ENCODE measurements at places on chromosomes 5 and 9. TPM values are rescaled to one million over a fixed set of nuclear protein-coding genes. Genes with fewer than 3 reads are reported as not detected.

GRCh38 chr5:149152317-149152746 lies 11.0 kb downstream of the ABLIM3 start:
- DNase-seq, result peak; percentile 41

DNA sequence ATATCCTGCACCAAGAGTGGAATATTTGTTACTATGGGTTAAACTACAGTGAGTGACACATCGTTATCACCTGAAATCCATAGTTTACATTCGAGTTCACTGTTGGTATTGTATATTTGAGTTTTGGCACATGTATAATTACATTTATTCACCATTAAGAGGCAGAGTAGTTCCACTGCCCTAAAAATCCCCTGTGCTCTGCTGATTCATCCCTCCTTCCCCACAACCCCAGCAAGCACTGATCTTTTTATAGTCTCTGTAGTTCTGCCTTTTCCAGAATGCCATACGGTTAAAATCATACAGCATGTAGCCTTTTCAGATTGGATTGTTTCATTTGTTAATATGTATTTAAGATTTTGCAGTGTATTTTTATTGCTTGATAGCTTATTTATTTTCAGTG lies 495.2 kb downstream of the DIRAS2 start:
- DNase-seq, result no peak

DNA sequence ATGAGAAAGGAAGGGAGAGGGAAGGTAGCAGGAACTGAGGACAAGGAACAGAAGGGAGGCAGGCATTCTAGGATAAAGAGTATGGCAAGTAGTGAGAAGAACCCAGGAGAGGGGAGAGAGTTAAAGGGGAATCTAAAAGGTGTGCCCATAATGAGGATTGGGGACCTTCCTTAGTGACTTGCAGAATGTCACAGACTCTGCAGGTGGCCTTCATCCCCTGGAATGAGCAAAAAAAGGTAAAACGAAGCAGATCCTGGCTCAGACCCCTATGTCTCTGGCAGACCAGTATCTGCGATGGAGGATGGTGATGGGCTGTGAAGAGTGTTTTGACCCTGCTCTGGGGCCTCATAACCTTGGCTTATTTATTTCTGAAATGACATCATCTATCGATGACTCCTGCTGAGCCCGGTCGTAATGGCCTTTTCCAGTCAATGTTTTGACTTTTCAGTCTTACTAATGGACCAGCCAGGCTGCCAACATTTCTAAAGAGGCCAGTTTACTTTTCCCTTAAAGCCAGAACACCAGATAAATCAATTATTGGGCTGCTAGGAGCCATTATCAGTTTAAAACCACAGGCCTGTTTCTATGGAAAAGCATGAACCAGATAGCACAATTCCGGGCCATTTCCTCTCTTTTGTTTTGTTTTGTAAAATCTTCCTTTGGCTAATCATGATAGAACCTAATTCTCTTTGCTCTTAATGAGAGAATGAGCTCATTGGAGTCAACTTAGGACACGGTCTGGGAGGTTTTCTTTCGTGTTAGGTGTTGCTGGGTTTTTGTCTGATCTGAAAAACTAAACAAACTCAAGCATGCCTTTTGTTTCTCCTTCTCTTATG lies 3.1 kb downstream of the TMOD1 start:
- peak; percentile 38 for DNase-seq

DNA sequence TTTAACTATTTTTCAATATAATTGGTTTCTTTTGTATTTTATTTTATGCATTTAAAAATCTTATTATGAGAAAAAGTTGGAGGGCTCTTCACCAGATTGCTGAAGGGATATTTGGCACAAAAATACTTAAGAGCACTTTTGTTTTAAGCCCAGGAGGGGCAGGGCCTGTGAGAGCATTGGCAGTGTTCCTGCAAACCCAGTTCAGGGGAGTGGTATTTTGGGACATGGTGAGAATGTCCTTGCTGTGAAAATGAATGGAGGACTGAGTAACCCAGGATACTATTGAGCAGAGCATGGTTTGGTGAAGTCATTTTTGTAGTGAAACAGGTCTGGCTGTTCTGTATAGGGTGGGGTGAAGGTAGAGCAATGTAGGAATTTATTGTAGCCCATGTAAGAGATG lies 121.4 kb downstream of the KCTD16 start:
- DNase-seq, result no peak

DNA sequence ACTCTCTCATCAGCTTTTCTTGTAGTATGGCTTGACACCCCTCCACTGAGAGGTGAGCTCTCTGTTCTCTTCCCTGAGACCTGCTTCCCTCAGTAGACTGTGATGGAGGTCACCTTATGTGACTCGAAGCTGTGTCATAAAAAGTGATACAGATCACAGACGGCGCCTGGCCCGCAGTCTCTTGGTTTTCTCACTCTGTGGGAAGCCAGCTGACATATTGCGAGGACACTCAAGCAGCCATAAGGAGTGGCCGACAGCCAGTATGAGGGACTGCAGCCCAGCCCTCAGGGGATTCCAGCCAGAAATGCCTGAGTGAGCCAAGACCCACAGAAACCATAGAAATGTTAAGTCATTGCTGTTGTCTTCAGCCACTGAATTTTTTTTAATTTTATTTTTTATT lies 38.0 kb downstream of the GADD45G start:
- no peak for DNase-seq

GRCh38 chr5:139660923-139661814 lies 13.0 kb downstream of the CXXC5 start:
- peak; percentile 92 for DNase-seq

GRCh38 chr5:168334695-168335094 lies 43.2 kb downstream of the WWC1 start:
- peak; percentile 74 for DNase-seq

GRCh38 chr5:81265101-81265500 lies 32.0 kb downstream of the CKMT2 start:
- peak; percentile 63 for DNase-seq

- no peak for DNase-seq
Observed at GRCh38 chr9:27866741-27867140, 293.5 kb upstream of the C9orf72 start.

DNA sequence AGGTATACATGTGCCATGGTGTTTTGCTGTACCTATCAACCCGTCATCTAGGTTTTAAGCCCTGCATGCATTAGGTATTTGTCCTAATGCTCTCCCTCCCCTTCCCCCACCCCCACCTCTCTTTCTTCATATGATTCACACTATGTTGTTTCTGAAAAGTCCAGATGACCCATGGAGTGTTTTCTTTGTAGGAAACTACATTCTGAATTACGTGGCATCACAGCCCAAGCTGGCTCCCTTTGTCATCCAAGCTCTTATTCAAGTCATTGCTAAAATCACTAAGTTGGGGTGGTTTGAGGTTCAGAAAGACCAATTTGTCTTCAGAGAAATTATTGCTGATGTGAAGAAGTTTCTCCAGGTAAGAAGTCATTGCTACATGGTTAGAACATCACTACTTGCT lies 30.4 kb downstream of the RANBP17 start:
- peak; percentile 14 for DNase-seq

GRCh38 chr5:88269222-88269771 lies 652 bp upstream of the TMEM161B start:
- DNase-seq, result peak; percentile 20

GRCh38 chr5:172059661-172060100 lies 53.2 kb upstream of the FBXW11 start:
- peak; percentile 37 for DNase-seq

GRCh38 chr5:74541381-74541781 lies 99.1 kb downstream of the ENC1 start:
- DNase-seq, result no peak

- DNase-seq, result no peak
Observed at GRCh38 chr5:93304456-93305250, 276.4 kb downstream of the NR2F1-AS1 start.

GRCh38 chr5:77707791-77708190 lies 68.3 kb downstream of the TBCA start:
- no peak for DNase-seq

- DNase-seq, result peak; percentile 46
Observed at GRCh38 chr9:125632321-125633115, 74.5 kb downstream of the MAPKAP1 start.

- no peak for DNase-seq
Observed at GRCh38 chr5:104385906-104386305, 823.3 kb upstream of the NUDT12 start.

- no peak for DNase-seq
Observed at GRCh38 chr5:126732716-126733115, 44.2 kb upstream of the LMNB1 start.

GRCh38 chr5:88882276-88883038 lies 527 bp downstream of the MEF2C start:
- peak; percentile 45 for DNase-seq

DNA sequence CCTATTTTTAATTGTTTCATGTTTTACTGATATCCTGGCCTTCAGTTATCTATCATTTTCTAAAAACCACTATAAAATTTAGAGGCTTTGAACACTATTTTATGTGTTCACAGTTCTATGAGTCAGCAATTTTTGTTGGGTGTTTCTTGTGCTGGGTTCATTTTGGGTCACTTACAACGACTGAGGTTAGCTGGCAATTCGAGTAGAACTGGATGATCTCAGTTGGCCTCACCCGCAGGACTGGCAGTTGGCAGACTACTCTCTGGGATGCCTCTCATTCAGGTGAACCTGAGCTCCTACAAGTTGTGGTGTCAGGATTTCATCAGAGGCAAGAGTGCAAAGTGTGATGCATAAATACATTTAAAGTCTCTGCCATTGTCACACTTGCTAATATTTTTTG lies 151.0 kb upstream of the PAPPA start:
- DNase-seq, result peak; percentile 58

GRCh38 chr5:88955403-88955802 lies 72.4 kb upstream of the MEF2C start:
- no peak for DNase-seq

GRCh38 chr5:148902478-148902877 lies 76.1 kb downstream of the ADRB2 start:
- DNase-seq, result no peak

- DNase-seq, result peak; percentile 44
Observed at GRCh38 chr5:180352116-180353047, 754 bp downstream of the GFPT2 start.

DNA sequence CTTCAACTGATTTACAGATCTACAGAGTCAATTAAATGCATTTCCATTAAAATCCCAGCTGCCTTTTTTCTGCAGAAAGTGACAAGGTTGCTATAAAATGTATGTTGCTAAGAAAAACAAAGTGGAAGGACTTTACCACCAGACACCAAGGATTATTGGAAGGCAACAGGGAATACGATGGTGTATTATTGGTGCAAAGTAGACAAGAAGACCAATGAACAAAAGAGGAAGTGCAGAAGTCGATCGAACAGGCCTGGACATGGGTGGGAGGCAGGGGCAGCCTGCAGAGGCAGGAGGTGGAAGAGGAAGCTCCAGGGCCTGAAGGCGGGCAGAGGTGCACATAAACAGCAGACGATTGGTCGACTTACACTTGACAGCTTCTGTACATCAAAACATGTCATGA lies 10.6 kb upstream of the SLC6A19 start:
- DNase-seq, result no peak

- DNase-seq, result peak; percentile 22
Observed at GRCh38 chr5:149831492-149831891, 101.4 kb downstream of the PPARGC1B start.

DNA sequence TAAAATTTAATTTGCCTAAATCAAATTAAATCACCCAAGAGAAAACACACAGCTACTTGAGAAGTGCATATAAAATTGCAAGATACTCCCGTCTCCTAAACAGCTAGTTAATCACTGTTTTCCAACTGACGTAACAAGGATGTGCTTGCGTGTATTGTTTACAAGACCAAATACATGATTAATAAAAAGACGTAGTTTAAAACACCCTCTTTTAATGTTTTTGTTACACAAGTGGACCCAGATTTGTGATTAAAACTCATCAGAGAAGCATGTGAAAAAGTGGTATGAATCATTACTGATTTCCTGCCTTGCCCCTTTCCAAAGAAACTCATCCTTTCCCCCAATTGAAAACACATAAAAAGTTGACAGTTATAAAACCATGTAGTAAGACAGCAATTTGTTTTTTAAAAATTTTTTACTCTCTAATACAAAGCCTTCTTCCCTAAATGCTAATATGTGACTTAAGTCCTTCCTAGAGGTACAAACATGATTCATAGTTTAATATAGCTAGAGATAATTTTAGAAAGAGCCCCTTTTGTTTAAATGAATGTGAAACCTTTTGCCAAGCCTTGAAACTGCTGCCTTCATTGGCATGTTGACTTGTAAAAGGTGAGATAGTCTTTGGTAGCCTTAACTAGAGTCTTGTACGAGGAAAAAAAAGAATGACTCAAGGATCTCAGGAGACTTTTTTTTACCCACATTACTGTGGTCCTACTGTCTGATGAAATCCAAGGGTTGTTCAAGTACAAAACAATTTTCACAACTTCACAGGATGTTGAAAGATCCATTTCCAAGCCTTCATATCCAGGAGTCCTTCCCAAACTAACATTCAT lies 61.4 kb upstream of the FST start:
- DNase-seq, result peak; percentile 97

DNA sequence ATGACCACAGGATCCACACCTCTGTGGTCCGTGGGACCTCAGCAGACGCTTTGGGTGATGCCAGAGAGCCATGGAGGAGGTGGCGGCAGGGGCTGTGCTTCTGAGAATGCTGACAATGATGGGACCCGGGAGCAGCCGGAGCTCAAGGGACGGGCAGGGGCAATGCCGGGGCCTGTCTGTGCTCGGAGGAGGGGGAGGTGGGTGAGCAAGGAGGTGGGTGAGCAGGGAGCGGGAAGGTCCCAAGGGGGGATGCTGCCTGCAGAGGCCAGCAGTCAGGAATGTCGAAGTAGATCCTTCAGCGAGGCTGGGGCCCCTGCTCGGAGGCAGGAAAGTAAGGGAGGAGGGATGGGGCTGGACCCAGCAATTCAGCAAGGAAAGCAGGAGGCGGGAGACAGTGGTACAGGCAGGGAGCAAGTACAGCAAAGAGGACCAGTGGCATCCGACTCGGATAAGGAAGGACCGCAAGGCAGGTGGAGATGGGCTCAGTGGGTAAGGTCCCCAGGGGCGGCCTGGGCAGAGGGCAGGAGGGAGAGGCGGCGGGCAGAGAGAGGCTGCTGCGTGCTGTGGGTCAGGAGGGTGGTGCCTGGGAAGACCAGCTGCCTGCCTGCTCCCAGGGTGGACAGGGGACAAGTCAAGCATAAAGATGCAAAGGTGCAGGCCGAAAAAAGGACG lies 49.0 kb downstream of the ADAMTS2 start:
- no peak for DNase-seq

- DNase-seq, result peak; percentile 33
Observed at GRCh38 chr5:151772029-151772845, 483 bp downstream of the G3BP1 start.

- peak; percentile 75 for DNase-seq
Observed at GRCh38 chr5:54944364-54944763, 41.0 kb downstream of the ESM1 start.

GRCh38 chr5:14416621-14417275 lies 164.8 kb upstream of the OTULINL start:
- DNase-seq, result peak; percentile 21

The MLANA gene
- not detected for total RNA-seq

The LRRC8A gene
- total RNA-seq, result 50.6 TPM

The LRRC70 gene
- total RNA-seq, result 1.2 TPM

The IFNB1 gene
- total RNA-seq, result not detected

The BAAT gene
- total RNA-seq, result not detected

The RAD23B gene
- 171 TPM for total RNA-seq

The PAEP gene
- not detected for total RNA-seq

The ACTBL2 gene
- total RNA-seq, result not detected

The GOLGA2 gene
- total RNA-seq, result 108 TPM

The ZCCHC10 gene
- 7.8 TPM for total RNA-seq

The IL12B gene
- not detected for total RNA-seq

The GLRA1 gene
- not detected for total RNA-seq

The CENPH gene
- 20.2 TPM for total RNA-seq

The GRM6 gene
- not detected for total RNA-seq
